Renal cortex interstitium (tissue), 15 donors: ENCODE measurements at places on chromosomes 7 and 10.
A peak's percentile ranks its signal among the peaks of the same experiment; 100 is the strongest.

DNA sequence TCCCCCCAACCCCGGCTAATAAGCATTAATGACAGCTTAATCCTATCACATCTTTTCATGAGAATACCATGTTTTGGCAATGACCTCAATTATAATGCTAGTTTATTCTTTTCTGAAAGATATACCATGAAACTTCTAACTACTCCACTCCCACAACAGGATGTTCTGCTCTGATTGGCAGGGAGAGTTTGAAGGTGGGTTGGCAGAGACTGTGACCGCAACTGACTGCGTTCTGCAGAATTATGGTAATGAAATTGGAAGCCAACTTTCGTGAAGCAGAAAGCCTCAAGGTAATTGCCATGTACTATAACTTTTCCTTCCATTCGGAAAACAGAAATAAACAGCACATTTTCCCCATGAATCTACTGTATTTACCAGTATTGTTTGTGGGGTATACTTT is 288.2 kb upstream of the SEMA3D start:
- DNase-seq = no peak

GRCh38 chr10:110493832-110494426 is 3.8 kb upstream of the DUSP5 start:
- DNase-seq = no peak

- DNase-seq = no peak
These were observed 56.9 kb upstream of the FHIP2A start for GRCh38 chr10:114764656-114765055.

DNA sequence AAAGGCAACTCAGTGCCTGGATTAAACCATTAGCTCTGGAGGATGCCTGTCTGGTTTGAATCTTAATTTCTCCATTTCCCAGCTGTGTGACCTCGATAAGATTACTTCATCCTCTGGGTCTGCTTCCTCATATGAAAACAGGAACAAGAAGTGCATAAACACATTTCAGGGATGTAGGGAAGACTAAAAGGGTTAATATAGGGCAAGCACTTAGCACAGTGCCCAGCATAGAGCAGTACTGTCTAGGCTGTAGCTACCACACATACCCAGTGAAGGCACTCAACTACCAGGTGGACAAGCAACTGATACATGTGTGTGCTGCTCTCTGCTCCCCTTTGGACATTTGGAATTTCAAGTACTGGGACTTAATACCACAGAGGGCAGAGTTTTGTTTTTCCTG is 85.4 kb downstream of the KCNMA1 start:
- DNase-seq = no peak

- DNase-seq = peak; percentile 83
These were observed 187.6 kb upstream of the KLF14 start for GRCh38 chr7:130921391-130922180.

GRCh38 chr7:56007891-56008290 is 43.4 kb downstream of the PSPH start:
- DNase-seq = no peak

DNA sequence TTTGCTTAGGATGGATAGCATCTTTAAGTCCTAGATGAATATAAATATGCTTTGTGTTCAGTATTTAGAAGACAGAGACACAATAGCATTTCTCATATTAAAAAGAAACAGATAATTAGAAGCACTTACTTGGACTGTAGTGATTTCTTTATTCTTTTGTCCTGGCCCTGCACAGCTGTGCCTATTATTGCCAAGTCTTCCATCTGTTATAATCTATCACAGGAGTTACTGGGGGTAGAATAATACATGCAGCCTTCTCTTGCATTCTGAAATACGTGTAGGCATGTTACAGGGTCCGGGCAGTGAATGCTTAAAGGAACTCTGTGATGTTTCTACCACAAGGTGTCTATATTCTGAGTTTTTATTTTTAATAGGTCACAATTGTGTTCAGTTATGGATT is 461.5 kb upstream of the COBL start:
- no peak for DNase-seq

- DNase-seq = no peak
These were observed 155.0 kb downstream of the SKAP2 start for GRCh38 chr7:26709210-26709990.

- DNase-seq = no peak
These were observed 167.0 kb downstream of the SGMS1 start for GRCh38 chr10:50456719-50457118.

DNA sequence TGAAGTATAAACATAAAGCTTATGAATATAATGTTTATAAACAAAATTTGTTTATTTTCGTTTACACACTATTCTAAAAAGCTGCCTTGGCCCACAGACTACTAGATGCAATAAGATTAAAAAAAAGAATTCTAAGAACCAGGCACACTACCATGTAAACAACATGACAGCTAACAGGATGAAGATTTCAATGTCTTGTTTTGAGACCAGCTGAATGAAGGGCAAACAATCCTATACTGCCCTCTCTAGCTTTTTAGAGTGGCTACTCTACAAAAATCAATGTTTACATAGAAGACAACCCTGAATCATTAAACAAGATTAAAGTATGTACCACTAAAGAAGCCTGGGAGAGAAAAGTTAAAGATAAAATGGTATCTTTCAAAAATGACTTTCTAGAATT is 38.6 kb downstream of the SLC25A40 start:
- DNase-seq = no peak

- DNase-seq = no peak
These were observed 88.9 kb downstream of the CNNM2 start for GRCh38 chr10:103007017-103007416.

DNA sequence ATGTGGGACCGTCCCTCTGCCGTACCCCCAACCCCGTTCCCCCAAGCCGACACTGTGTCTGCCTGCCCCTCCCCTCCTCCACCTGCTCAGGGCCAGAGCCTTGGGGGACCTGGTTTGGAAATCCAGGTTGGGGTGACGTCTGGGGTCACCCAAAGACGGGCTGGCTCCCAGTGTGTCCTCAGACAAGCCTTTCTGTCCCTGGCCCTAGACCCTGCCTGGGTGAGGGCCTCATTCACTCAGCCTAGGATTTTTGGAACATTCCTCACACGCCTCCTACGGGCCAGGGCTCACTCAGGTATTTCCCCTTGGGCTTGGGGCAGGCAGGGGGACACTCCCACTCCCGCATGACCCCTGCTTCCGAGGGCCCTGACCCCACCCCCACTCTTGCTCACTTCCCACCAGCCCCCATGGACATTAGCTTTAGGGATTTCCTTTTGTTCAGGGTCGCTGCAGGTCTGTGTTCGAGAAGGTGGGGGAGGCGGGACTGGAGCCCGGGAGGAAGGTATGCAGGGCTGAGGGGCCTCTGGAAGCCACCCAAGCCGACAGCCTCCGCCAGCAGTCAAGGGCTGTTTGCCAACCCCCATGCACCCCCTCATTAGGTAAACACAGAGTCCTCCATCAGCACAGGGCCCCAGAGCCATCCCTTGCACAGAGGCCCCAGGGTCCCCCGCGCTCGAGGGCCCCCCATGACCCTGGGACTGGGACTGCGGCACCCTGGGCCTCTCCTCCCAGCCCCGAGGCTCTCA is 35.1 kb downstream of the PDGFA start:
- no peak for DNase-seq

GRCh38 chr7:10677668-10678232 is 295.9 kb upstream of the PHF14 start:
- DNase-seq = no peak

DNA sequence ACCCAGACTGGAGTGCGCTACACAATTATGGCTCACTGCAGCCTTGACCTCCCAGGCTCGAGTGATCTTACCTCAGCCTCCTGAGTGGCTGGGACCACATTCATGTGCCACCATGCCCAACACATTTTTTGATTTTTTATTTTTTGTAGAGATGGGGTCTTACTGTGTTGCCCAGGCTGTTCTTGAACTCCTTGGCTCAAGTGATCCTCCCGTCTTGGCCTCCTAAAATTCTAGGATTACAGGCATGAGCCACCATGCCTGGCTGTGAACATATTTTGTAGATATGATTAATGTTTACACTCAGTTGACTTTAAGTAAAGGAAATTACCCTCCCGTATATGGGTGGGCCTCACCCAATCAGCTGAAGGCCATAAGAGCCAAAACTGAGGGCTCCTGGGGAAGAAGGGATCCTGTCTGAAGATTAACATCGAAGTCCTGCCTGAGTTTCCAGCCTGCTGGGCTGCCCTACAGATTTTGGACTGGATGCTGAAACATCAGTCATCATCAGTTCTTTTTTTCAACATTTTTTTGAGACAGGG is 127.1 kb downstream of the ACTR3B start:
- no peak for DNase-seq

DNA sequence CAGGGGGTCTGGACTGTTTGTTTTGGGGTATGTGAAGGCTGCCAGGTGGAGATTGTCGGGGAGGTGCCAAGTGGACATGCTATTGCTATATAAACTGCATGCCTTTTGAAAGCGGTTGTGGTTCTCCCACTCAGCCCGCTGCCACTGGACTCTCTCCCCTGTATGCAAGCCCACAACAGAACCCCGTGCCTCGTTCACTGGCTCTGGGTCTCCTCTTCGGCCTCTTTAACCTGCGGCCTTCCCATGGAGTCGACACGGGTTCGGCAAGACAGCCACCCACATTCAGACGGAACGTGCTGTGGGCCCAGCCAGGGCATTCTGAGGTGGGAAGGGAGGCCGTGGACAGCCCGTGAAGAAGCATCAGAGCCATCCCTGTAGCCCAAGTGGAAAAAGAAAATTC is 50.3 kb downstream of the SVIL start:
- no peak for DNase-seq

GRCh38 chr10:44390585-44391072 is 5.7 kb upstream of the CXCL12 start:
- no peak for DNase-seq

- no peak for DNase-seq
These were observed 71.4 kb upstream of the NFKB2 start for GRCh38 chr10:102324061-102324460.

DNA sequence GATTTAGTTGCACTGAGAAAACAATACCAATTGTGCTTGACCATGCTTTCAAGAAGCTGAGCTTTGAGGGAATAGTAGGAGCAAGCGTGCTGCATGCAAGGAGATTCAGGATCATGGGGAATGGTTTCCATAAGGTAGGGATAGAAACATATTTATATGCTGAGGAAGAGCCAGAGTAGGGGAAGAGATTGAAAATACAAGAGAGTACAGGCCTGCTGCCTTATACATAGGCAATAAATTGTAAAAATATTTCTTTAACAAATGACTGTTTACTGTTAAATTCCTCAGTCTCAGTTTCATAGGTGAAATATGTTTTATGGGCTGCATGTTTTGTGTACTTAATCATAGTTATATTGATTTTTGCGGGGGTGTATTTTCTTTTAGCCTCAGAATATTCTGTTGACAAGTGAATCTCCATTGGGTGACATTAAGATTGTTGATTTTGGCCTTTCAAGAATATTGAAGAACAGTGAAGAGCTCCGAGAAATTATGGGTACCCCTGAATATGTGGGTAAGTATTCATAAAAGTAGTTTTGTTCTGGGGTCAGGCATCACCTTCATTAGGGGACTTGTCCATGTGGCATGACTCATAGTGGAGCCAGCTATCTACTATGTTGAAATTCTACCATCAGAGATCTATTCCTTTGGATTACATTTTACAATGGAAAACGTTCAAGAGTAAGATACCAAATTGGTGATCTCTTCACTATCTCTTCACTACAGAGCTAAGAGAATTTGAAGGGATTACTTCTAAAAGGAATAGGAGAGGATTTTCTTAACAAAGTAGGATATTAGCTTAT is 36.5 kb downstream of the STK17A start:
- DNase-seq = no peak

DNA sequence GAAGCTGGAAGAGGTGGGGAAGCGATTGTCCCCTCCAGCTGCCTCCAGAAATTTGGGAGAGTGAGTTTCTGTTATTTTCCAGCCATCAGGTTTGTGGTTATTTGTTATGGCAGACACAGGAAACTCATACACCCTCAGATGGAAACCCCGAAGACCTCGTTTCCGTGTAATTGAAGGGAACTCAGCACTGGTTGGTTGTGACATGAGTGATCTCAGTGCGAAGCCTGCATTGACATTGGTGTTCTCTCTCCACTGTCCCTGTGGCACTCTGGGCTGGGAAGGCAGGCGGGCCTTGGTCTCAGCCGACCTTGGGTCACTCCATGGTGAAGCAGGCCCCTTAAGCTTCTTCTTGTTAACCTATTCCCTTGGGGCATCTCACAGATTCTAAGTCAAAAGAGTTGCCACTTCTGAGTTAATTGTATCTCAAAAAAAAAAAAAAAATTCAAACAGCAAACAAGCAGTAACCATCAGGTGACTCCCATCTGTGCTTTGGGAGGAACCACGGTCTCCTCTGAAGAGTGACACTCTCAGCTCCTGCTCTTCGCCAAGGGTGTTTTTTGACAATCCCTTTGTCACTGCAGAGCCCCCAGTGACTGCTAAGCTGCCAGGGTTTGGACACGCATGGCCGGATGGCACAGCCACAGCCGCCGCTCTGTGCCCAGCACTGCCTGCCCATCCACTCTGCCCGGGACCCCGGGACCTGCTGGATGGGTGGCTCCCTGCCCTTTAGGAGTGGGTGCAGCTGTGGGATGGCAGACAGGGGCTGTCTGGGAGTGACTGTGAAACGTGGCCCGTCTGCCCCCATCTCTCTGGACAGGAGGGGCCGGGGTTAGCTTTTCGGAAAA is 233.6 kb downstream of the PRPF18 start:
- no peak for DNase-seq

DNA sequence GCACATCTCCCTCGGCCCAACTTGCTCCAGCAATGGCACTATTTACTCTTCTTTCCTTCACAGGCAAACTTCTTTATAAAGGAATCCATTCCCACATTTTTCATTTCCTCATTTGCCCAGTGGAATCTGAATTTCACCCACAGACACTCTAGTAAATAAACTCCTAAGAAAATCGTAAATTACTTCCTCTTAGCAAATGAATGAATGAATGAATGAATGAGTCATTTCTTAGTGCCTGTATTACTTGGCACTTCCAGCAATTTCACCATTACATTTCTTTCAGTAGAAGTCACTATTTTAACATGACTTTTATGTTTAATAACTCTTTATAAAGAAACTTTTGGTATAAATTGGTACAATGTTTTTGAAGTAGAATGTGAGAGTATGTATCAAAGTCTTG is 55.7 kb downstream of the DDC start:
- no peak for DNase-seq

- DNase-seq = no peak
These were observed 89.3 kb downstream of the VOPP1 start for GRCh38 chr7:55483046-55483445.

- DNase-seq = no peak
These were observed 16.1 kb upstream of the IMPDH1 start for GRCh38 chr7:128425850-128426249.

DNA sequence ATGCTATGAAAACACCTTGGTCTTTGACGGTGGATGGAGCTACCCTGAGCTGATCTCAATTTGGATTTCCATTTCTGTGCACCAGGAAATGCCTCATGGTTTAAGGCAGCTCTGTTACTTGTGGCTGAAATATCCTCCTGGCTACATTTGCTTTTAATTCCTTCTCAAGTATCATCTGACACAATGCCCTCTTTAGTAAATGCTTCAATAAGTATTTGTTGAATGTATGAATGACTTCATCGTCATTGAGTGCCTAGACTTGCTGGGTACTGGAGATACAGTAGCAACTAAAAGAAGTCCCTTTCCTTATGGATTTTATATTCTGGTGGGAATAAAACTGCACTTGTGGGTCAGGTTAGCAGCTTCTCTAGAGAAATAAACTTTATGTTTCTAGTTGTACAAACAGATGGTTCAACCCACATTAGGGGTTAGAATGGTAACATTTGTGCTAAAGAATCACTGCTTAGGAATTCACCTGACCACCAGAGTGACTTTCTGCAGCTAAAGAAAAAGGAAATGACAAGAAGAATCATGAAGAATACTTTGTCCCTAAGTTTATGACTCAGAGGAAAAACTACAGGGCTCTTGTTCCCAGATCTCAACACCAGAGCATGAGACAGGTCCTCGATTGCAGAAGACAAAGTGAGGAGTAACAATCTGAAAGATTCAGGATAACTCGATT is 21.8 kb upstream of the SMNDC1 start:
- no peak for DNase-seq
